HFFc6 (cell line): ENCODE measurements at places on chromosomes 4 and X. TPM values are rescaled to one million over a fixed set of nuclear protein-coding genes. Genes with fewer than 3 reads are reported as not detected.
A peak's percentile ranks its signal among the peaks of the same experiment; 100 is the strongest.

DNA sequence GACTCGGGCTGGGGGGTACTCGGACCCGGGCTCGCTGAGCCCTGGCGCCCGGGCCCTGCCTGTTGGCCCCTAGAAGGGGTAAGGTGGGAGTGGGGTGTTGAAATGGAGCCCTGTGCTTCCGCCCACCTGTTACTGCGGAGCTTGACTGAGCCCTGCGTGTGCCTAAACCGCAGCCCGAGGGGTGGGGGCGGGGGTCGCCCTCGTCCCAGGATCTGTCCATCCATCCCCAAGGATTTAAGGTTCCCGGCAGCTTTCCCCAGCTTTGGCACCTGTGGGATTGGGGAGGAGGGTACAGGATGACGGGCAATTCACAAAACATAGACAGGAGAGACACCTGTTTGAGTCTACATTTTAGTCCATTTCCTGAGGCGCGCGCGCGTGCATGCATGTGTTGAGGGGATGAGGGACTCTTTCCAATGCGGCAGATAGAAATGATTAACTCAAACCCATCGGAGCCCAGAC, 779 bp downstream of the GABRQ start:
- peaks cover 15% of the 10 kb centered on the region; the same call in 1 of the 2 replicates for H3K27me3 ChIP-seq
- no peaks in the 10 kb centered on the region for H3K4me1 ChIP-seq
- no peak for DNase-seq
- no peak overlapping the region for H3K27ac ChIP-seq
- H3K36me3 ChIP-seq = no peaks in the 10 kb centered on the region
- H3K4me3 ChIP-seq = no peak overlapping the region

GRCh38 chr4:56240554-56241174, 146.6 kb downstream of the AASDH start:
- H3K27me3 ChIP-seq = peaks cover 2% of the 10 kb centered on the region; the same call in 1 of the 2 replicates
- no peaks in the 10 kb centered on the region for H3K4me1 ChIP-seq
- H3K4me3 ChIP-seq = no peak overlapping the region
- no peak for DNase-seq

The MGAT4D gene
- not detected in 2 replicates for total RNA-seq

DNA sequence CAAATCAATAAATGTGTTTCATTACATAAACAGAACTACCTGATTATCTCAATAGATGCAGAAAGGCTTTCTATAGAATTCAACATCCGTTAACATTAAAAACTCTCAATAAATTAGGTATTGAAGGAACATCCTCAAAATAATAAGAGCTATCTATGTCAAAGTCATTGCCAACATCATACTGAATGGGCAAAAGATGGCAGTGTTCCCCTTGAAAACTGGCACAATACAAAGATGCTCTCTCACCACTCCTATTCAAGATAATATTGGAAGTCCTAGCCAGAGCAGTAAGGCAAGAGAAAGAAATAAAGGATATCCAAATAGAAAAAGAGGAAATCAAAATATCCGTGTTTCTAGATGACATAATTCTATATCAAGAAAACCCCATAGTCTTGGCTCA, 466.4 kb downstream of the MAGEE1 start:
- H3K36me3 ChIP-seq = 0 out of 2 replicates have a peak, but pooled peaks cover 4% of the 10 kb centered on the region
- no peak overlapping the region for H3K4me3 ChIP-seq
- no peak for DNase-seq
- no peaks in the 10 kb centered on the region for H3K27me3 ChIP-seq
- H3K27ac ChIP-seq = no peak overlapping the region

DNA sequence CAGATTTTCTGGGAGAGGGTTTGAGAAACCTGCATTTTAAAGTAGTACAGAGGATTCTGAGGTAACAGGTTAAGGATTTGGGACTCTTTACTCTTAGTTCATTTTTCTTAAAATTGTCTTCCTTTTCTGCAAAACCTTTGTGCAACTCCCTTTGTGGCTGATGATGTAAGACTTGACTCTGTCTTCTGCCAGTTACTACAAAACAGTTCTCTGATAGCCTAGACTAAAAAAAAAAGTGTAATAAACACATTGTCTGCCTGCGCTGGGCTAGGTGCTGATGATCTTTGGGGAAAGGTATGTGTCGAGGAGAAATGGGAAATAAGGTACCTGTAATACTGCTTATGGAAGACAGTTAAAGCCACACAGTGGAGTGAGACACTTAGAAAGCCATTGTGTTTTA, 28.7 kb downstream of the IL13RA1 start:
- H3K36me3 ChIP-seq = peaks cover 9% of the 10 kb centered on the region; the same call in 1 of the 2 replicates
- H3K27ac ChIP-seq = no peak overlapping the region
- peaks cover 26% of the 10 kb centered on the region for H3K4me1 ChIP-seq
- no peak for DNase-seq
- no peaks in the 10 kb centered on the region for H3K27me3 ChIP-seq
- H3K4me3 ChIP-seq = no peak overlapping the region

DNA sequence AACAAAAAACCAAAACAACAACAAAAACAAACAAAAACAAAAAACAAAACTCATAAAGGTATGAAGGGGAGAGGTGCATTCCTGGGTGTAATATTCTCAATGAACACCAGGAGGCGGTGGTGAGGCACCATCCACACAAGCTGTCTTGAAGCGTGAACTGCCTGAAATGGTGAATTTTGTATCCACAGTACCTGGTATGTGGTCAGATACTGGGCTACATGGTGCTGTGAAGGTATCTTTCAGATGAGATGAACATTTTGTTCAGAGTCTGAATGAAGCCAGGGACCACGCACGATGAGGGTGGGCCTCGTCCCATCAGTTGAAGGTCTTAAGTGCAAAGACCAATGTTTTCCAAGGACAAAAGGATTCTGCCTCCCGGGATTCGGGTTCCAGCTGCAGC, 58.5 kb downstream of the ASMT start:
- no peaks in the 10 kb centered on the region for H3K36me3 ChIP-seq
- DNase-seq = no peak
- H3K4me1 ChIP-seq = no peaks in the 10 kb centered on the region
- H3K27me3 ChIP-seq = peaks cover 8% of the 10 kb centered on the region

The LIAS gene
- total RNA-seq = 5.3 to 8.7 TPM (median 7.5 TPM) in 3 replicates

- H3K36me3 ChIP-seq = no peaks in the 10 kb centered on the region; the same call in 1 of the 2 replicates
- H3K27me3 ChIP-seq = peaks cover 2% of the 10 kb centered on the region
- no peak overlapping the region for H3K27ac ChIP-seq
- no peak overlapping the region for H3K4me3 ChIP-seq
Measured at GRCh38 chr4:148054275-148054674, 322.4 kb downstream of the ARHGAP10 start.

The GASK1B gene
- total RNA-seq = 2.0 to 8.5 TPM (median 3.2 TPM) in 3 replicates

DNA sequence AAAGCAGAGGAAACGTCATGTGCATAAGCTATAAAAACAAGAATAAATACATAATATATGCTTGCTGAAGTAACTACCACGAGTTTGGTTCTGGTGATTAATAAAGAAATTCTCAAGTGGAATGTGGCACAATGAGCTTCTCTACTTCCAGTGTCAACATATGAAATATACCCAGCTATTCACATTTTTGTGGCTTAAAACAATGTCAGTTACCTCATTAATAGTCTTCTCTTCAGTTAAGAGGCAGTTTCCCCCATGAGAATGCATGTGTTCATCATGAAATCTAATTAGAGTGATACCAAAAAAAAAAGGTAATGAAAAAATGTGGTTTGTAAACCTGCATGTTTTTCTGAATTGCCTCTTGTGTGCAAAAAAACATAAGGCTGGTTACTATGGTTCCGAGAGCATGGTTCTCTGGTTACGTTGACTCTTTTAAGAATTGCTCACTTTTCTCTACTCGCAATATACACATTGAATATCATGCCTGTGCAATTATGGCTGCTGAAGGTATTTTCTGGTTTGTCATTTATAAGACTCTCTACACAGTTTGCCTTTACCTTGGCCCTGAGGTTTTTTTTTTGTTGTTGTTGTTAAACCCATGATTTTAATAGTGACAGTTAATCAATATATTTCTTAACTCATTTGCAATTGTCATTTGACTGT, 108.2 kb downstream of the PCDH7 start:
- DNase-seq = no peak
- H3K4me3 ChIP-seq = no peak overlapping the region
- H3K27me3 ChIP-seq = no peaks in the 10 kb centered on the region
- H3K36me3 ChIP-seq = no peaks in the 10 kb centered on the region

The XAGE1A gene
- total RNA-seq = not detected in 3 replicates

DNA sequence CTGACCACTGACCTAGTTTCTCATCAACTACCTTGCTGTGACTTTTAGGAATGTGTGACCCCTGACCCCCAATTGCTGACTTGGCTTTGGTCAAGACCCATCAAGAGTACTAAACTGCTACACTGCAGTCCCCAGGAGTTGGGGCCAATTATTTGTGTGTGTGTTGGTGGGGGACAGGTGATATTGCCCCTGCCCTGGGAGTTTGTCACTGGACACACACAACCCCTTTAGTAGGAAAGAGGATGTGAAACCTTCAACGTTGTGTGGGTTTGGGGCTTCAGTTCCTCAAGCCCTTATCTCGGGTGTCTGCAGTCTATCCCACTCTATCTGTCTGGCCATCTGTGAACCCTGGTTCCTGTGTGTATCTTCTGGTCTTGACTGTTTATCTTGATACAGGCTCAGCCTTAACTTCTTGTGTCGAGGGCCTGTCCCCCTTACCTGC, 6.5 kb downstream of the SASH3 start:
- no peaks in the 10 kb centered on the region for H3K4me1 ChIP-seq
- peaks cover 7% of the 10 kb centered on the region for H3K27me3 ChIP-seq
- H3K36me3 ChIP-seq = no peaks in the 10 kb centered on the region
- no peak for DNase-seq

GRCh38 chrX:136584545-136584944, 52.5 kb downstream of the VGLL1 start:
- no peaks in the 10 kb centered on the region for H3K36me3 ChIP-seq
- H3K4me1 ChIP-seq = peaks cover 1% of the 10 kb centered on the region
- DNase-seq = no peak
- H3K4me3 ChIP-seq = no peak overlapping the region
- peaks cover 5% of the 10 kb centered on the region; the same call in 1 of the 2 replicates for H3K27me3 ChIP-seq
- H3K27ac ChIP-seq = no peak overlapping the region

- no peak for DNase-seq
- peaks cover 6% of the 10 kb centered on the region for H3K27me3 ChIP-seq
- no peaks in the 10 kb centered on the region for H3K36me3 ChIP-seq
- no peak overlapping the region for H3K27ac ChIP-seq
- H3K4me1 ChIP-seq = no peaks in the 10 kb centered on the region
Measured at GRCh38 chr4:114688059-114688458, 89.5 kb downstream of the UGT8 start.

GRCh38 chr4:30537456-30537855, 182.7 kb upstream of the PCDH7 start:
- H3K36me3 ChIP-seq = no peaks in the 10 kb centered on the region
- H3K27ac ChIP-seq = no peak overlapping the region
- peaks cover under 1% of the 10 kb centered on the region; the same call in 1 of the 2 replicates for H3K27me3 ChIP-seq
- no peak overlapping the region for H3K4me3 ChIP-seq
- peak; percentile 41 for DNase-seq

The GPC3 gene
- total RNA-seq = not detected in 3 replicates

DNA sequence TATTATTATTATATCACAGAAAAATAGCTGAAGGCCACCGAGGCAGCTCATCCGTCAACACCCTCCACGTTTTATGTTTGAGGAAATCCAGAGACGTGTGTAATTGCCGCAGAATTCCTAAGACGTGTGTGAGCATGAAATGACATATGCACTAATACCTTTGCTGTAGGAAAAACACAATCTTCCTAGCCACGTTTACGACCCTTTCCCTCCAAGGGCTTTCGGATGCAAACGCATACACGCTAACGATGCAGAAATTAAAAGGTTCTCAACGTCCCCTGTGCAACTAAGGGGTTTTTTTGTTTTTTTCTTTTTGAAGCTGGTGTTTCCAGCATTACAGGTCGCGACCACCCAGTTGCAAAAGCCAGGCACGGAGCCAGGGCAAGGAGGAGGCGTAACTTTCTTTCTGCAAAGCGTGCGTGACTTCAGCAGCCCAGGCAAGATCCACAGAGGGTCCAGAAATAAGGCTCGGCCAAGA, 33.8 kb downstream of the CRLF2 start:
- H3K27me3 ChIP-seq = peaks cover 4% of the 10 kb centered on the region
- no peaks in the 10 kb centered on the region for H3K36me3 ChIP-seq
- H3K27ac ChIP-seq = no peak overlapping the region
- peak overlapping the region; percentile 81 for H3K4me3 ChIP-seq
- H3K4me1 ChIP-seq = peaks cover 8% of the 10 kb centered on the region

The SOWAHB gene
- 0.07 to 0.10 TPM (median 0.09 TPM) in 3 replicates for total RNA-seq

The GABRG1 gene
- not detected in 3 replicates for total RNA-seq

GRCh38 chrX:3788494-3789233, 75.2 kb upstream of the PRKX start:
- H3K4me1 ChIP-seq = no peaks in the 10 kb centered on the region
- no peak for DNase-seq
- H3K4me3 ChIP-seq = no peak overlapping the region
- H3K27me3 ChIP-seq = peaks cover 5% of the 10 kb centered on the region
- no peak overlapping the region for H3K27ac ChIP-seq

The PRRG3 gene
- total RNA-seq = not detected in 3 replicates

GRCh38 chr4:181608181-181608580, 635.0 kb upstream of the TENM3 start:
- no peak for DNase-seq
- H3K4me1 ChIP-seq = peaks cover 5% of the 10 kb centered on the region; the same call in 1 of the 2 replicates
- H3K27me3 ChIP-seq = peaks cover 5% of the 10 kb centered on the region
- no peak overlapping the region for H3K4me3 ChIP-seq
- H3K36me3 ChIP-seq = no peaks in the 10 kb centered on the region

The ARMCX4 gene
- 10.9 to 13.6 TPM (median 12.2 TPM) in 3 replicates for total RNA-seq

The VSIG4 gene
- total RNA-seq = not detected in 3 replicates

DNA sequence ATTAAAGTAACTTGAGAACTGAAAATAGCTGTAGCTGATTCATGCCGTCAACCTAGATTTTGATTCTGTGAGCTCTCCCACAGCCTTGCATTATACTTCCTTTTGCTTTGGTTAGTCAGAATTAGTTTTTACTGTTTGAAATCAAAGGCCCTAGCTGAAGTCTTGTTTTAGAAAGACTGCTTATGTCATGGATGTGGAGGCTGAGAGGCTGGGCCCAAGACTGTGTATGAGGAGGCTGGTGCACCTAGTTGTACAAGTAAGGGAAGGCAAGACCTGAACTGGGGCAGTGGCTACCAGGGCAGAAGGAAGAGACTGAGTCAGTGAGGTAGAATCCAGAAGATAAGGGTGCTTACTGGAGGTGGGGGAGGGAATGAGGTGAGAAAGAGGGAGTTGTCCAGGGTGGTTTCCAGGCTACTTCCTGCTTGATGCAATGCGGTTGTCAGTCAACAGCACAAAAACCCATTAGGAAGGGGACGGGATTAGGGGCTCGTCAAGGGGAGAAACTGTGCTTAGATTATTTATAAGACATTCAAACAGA, 76.2 kb upstream of the PAGE3 start:
- no peak overlapping the region for H3K27ac ChIP-seq
- H3K27me3 ChIP-seq = no peaks in the 10 kb centered on the region; the same call in 1 of the 2 replicates
- H3K4me3 ChIP-seq = no peak overlapping the region
- no peak for DNase-seq
- no peaks in the 10 kb centered on the region for H3K36me3 ChIP-seq
- no peaks in the 10 kb centered on the region for H3K4me1 ChIP-seq
